T-helper 2 cell treated with Interferon-gamma antibody and Interleukin-4, amounts not matched to agents 5 μg/mL and 100 μg/mL, for 36 hours (primary cell): ENCODE measurements at places on chromosomes 2 and 18.

- no peak for DNase-seq
Observed at GRCh38 chr2:73176205-73176880, 26.0 kb upstream of the NOTO start.

DNA sequence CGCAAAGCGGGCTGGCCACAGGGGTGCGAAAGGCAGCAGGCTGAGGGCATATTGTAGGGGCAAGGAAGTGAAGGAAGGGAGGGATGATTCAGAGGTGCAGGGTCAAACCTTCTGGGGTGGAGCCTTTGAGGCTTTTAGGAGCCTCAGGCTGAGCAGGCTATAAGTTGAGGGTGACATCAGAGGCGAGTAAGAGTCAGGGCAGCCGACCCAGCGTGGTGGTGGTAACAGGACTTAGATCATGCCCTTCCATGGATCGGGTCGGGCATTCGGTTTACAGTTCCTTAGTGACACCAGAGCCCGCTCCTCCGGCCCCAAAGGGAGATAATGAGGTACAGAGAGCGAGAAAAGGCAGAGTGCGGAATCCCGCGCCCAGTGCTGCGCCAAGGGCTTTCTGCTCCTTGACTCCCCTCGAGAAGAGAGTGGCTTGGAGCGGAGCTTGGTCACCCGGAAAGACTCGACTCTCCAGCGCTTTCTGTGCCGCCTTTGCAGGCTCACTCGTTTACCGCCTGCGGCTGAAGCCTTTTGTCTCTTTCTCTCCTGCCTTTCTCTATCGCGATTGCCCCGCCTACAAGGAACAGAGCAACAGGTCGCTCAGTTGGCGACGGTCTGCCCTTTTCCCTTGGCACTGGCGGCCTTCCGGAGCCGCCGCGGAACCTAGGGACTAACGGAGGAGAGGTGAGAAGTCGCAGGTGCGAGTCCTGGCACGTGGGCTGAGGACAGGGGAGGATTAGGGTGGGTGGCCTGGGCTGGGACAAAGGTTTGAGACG, 720 bp downstream of the LBX2 start:
- DNase-seq, result peak; percentile 50

GRCh38 chr2:143085125-143085784, 44.0 kb upstream of the ARHGAP15 start:
- DNase-seq, result no peak

DNA sequence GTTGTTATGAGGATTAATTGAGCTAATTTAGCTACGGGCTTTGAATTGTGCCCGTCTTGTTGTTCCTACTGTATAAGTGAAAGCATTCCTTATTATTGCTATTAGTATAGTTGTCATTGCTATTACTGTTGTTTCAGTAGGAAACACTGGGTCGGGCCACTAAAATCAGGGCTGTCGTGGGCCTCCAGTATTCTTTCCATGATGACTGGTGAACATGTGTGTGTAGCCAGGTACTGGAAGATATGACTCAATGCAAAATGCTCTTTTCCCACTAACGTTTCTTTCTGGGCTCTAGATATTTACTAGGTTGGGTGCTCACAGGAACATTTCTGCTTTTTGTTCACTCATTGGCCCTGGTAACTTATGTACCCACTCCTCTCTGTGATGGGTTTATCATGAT, 4.9 kb downstream of the TTL start:
- DNase-seq, result no peak
